ENCODE measurements at places on chromosomes 11 and 22. TPM values are rescaled to one million over a fixed set of nuclear protein-coding genes. Genes with fewer than 3 reads are reported as not detected.

The MB gene
- total RNA-seq, result not detected

The ADM2 gene
- 6.5 TPM for total RNA-seq

The PRG3 gene
- not detected for total RNA-seq

The SCUBE2 gene
- total RNA-seq, result 1.8 TPM

The OR8A1 gene
- not detected for total RNA-seq

The GGTLC2 gene
- total RNA-seq, result not detected

The SF3A1 gene
- 14.3 TPM for total RNA-seq

The SLC17A6 gene
- total RNA-seq, result not detected

The TBX1 gene
- total RNA-seq, result not detected

The HPS5 gene
- 65.3 TPM for total RNA-seq

The MYO7A gene
- total RNA-seq, result 0.18 TPM

The SBF1 gene
- 121 TPM for total RNA-seq

The OR4D5 gene
- not detected for total RNA-seq

The OR8G5 gene
- total RNA-seq, result not detected

The RASD2 gene
- 0.89 TPM for total RNA-seq

All from smooth muscle cell of the umbilical artery (primary cell).